ENCODE measurements at places on chromosomes 7 and 10.

DNA sequence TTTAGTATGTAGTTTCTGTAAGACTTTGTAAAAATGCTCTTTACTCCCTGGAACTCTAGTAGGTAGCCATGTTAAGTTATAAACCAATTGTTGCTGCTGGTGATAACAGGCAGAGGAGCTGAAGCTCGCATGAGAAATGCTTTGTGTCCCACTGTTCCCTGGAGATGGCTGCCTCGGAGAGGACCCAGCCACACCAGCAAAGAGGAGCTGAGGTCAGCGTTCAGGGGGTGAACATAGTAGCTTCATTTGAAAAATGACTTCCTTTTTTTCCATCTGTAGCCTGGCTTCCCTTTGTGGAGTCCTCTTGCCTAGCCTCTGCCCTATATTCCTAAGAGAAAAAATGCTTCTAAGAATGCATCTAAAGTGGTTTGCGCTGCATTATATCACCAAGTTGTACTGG lies 20.3 kb downstream of the CELF2 start:
- no peak for DNase-seq

DNA sequence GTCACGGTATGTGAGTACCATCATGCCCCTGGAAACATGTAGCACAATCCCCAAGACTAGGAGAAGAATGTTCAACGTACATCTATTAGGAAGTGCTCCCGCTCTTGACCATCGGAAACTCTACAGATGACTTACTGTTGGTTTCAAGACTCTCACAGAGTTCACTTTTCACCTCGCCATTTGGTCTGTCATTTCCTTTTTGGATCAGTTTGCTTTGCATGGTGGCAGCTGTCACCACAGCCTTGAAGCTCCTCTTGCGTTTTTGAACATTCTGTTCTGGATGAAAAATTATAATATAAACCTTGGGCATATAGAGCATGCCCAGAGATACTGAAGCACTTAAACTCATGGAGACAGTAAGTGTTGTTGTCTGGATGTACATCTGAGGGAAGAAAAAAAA lies 806.8 kb downstream of the GRM8 start:
- no peak for DNase-seq

DNA sequence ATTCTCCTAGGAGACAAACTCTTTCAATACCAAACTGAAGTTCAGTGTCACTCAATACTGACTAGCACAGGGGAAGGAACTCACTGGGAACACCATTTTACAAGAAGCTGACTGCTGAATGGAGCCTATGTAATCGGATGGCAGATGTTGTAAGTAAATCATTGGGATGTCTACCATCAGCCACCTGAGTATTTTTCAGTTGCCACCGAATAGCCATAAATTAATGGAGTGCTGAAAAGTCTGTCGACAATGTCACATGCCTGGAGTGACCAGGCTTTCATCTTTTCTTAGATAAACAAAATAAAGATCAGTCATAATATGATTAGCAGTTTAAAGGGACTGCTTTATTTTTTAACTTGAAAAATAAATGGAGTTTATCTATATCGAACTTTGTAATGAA lies 145.9 kb upstream of the SEMA3E start:
- DNase-seq: no peak

- DNase-seq: no peak
Observed at GRCh38 chr10:95480102-95480900, 80.9 kb downstream of the SORBS1 start.

All from T-helper 17 cell (primary cell).